Stimulated activated CD4-positive, alpha-beta T cell treated with anti-CD3 and anti-CD28 coated beads, Interleukin-2, amount 100 ng/mL, for 48 hours (primary cell): ENCODE measurements at places on chromosomes 6 and 20.

- no peak for DNase-seq
Measured at GRCh38 chr6:136654086-136654485, 103.9 kb upstream of the MAP7 start.

DNA sequence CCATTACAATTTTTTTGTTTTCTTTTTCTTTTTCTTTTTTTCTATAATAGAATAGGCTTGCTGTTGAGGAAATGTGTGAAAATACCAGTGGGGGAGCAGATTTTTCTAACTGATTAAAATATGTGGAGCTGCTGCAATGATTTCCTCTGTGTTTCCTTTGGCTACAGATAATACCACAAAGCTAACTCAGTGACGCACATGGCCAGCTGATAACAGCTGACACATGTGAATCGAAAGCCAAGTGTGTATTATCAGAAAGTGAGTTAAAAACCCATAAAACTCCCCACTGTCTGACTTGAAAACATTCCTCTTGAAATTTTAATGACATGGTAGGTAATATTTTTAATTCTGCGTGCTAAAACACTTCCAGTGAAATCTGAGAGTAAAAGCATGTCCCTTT is 70.8 kb upstream of the AHI1 start:
- DNase-seq, result no peak

GRCh38 chr6:116180375-116180774 is 54.4 kb upstream of the COL10A1 start:
- DNase-seq, result no peak

DNA sequence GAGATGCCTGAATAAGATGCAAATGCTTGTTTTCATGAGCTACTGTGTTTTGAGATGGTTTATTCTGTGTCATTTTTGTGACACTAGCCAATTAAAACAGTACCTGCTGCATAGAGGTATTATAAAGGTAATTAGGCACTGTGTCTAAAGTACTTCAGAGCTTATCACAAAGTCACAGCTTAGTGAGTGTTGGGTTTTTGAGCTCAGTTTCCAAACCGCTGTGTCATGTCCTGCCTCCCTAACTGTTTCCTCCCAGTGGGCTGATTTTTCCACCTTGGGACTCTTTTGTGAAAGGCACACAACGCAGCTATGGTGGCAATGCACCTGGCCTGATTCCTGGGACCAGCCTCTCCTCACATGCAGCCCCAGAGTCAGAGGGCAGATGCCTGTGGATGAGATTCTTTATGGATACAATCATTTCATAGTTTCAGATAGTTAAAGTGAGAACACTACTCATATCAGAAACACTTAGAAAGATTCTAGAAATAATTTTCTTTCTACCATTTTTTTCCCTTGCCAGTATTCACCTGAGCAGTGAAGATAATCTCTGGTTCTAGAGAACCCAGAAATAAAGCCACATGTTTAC is 41.3 kb upstream of the TAGAP start:
- no peak for DNase-seq

- no peak for DNase-seq
Measured at GRCh38 chr6:7295916-7296315, 17.1 kb downstream of the SSR1 start.

DNA sequence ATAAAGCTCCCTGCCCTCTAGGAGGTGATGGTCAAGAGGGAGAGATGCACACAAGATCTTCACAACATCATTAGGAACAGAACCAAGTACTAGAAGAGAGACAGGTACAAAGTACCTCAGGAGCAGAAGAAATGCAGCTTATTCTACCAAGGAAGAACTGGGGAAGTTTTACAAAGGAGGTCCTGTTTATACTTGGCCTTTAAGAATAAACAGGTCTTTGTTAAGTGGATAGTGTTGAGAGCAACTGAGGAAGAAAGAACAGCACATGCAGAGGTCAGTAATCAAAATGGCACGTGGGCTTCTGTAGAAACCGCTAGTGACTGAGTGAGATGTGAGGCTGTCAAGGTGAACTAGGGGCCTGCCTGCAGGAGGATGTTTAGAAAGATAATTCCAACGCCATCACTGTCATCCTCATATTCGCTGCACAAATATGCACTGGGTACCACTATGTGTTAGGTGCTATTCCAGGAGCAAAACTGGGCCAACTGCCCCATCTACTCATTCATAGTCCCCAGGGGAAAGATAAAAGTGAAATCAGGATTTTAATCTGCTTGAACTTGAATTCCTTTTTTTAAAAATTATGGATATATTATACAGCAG is 61.1 kb downstream of the ID4 start:
- DNase-seq, result no peak

- DNase-seq, result no peak
Measured at GRCh38 chr6:33670086-33670660, 41.3 kb downstream of the UQCC2 start.

GRCh38 chr20:50249447-50250388 is 59.1 kb downstream of the CEBPB start:
- DNase-seq, result no peak

DNA sequence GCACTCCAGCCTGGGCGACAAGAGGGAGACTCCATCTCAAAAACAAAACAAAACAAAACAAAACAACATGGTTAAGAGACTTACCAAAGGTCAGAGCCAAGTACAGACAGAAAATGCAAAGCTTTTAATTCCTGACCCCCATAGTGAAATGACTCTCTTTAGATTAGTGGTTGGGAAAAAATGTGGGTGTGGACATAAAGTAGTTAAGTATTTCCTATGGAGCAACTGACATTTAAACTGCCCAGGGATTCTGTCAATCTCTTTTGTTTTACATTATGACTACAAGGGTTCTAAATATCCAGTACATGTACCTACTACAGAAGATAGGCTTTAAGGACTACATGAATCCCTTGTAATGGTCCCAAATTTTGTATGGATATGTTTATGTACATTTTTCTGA is 75.1 kb downstream of the IRAK1BP1 start:
- DNase-seq, result no peak

GRCh38 chr6:122610690-122611455 is 668 bp downstream of the PKIB start:
- DNase-seq, result peak; percentile 1

DNA sequence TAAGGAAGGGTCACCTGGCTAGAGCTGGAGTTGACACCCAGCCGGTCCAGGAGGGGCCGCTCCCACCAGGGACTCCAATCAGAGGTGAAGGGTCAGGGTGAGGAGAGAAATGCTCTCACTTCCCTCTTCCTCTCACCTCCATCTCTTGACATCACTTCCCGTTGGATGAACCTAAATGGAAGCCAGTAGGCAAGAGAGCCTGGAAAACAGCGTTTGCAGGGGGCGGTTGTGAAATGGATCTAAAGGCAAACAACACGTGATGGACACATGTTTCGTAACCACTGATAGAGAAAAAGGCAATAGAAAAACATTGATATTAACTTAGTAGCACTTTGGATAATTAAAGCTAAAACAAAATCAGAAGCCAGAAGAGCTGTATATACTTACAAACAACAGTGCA is 105.6 kb upstream of the FOXA2 start:
- DNase-seq, result no peak

DNA sequence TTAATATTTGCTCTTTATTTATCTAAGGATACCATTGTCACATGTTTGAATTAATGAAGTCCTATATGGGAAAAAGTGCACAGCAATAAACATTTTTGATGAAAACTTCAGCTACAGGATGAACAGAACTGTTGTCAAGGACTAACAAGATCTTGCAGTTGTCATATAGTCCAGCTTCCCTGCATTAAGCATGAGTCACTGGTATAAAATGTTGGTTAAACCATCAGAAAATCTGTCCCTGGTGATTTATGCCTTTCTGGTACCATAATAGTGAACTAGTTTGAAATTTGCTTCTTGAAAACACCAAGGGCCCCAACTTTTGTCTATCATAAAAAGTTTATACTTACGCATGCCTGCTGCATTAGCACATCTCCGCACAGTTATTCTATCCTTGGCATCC is 60.4 kb upstream of the RSPO3 start:
- DNase-seq, result no peak

- DNase-seq, result peak; percentile 15
Measured at GRCh38 chr6:142537612-142538478, 236.0 kb downstream of the ADGRG6 start.

DNA sequence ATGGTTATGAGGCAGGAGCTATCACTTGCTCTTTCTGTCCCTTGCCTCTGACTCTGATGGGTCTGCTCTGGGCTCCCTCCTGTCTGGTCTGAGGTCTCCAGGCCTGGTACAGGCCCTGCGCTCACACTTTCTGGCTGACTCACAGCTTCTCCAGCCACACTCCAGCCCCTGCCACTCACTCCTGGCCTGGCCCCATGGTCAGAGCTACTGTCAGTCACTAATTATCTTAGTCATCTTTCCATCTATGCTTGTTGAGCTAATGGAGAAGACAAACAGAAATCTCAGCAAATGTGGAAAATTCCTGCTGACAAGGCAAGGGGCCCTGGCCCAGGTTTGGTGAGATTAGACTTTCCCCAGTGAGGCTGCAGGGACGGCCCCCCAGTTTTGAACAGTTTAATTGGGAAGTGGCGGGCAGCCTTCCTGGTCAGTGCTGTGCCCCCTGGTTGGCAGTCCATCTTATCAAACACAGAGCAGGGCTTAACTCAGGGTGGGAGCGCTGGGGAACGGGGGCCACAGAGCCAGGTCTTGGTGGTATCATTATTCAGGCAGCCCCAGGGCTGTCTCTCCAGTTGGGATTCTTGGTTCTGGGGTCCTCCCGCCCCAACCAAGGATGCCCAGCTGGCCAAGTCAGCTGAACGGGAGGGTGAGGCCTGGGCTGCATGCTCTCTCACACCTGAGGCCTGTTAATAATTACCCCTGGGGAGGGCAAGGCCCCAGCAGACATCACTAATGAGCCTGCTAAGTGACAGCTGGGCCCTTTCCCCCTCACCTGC is 63.4 kb downstream of the VEGFA start:
- no peak for DNase-seq

GRCh38 chr20:62089393-62089792 is 23.7 kb upstream of the TAF4 start:
- no peak for DNase-seq

DNA sequence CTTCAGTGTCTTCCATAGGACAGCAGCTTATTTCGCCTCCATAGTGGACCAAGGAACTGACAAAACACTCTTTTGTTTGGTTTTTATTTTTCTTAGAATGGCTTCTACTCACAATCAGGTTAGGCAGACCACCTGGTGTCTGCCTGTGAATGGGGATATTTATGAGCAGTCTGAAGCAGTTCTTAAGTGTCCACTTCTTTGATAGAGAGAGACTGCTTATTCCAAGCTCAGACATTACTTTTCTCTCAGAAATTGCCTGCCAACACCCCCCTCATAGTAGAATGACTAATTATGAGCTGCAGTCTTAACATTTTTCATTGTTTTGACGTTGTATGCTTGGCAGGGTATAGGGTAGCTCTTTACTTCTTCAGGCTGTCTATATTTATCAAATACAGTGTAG is 174.7 kb downstream of the ZFAND3 start:
- no peak for DNase-seq
